ENCODE measurements at places on chromosomes 11 and 22.

GRCh38 chr11:70210530-70210929, 7.4 kb downstream of the FADD start:
- no peak for DNase-seq

- DNase-seq = no peak
Observed at GRCh38 chr22:32949391-32950173, 108.6 kb downstream of the SYN3 start.

DNA sequence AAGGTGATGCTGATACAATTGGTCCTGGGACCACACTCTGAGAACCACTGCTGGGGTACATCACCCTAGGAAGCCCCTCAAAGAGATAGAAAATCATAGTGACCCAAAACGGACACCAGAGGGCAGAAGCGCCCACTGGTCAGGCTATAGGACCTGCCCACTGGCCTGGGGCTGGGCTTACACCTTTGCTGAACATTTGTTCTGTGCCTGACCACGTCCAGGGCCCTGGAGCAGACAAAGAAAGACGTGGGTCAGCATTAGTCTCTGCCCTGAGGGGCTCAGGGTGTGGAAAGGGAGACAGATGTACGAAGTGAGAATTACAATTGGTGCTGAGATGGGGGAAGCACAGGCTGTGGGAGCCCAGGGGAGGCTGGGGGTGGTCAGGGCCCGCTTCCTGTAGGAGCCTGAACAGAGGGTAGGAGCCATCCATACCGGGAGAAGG, 14.4 kb upstream of the SERPINH1 start:
- peak; percentile 66 for DNase-seq

- DNase-seq = no peak
Observed at GRCh38 chr11:64469288-64469687, 110.3 kb downstream of the RPS6KA4 start.

GRCh38 chr11:62497132-62497801, 49.3 kb downstream of the AHNAK start:
- no peak for DNase-seq

- no peak for DNase-seq
Observed at GRCh38 chr11:133191931-133192330, 340.4 kb downstream of the OPCML start.

GRCh38 chr11:113572136-113572735, 97.0 kb upstream of the DRD2 start:
- no peak for DNase-seq

DNA sequence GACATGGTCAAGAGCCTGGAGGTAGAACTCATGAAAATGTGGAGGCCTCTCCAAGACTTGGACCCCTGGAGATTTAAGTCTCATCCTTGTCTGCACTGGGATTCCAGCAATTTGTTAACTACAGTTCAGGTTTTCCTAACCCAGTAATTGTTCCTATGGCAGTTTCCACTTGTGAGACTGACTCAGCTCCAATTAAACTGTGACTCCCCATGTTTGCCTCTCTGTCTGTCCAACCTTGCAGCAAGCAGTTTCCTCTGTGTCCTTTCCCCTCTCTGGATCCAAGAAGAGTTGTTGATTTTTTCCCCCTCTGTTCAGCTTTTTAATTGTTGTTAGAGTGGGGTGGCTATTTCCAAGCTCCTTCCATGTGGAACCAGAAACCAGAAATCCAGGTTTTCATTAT, 16.2 kb upstream of the ARHGAP20 start:
- no peak for DNase-seq

DNA sequence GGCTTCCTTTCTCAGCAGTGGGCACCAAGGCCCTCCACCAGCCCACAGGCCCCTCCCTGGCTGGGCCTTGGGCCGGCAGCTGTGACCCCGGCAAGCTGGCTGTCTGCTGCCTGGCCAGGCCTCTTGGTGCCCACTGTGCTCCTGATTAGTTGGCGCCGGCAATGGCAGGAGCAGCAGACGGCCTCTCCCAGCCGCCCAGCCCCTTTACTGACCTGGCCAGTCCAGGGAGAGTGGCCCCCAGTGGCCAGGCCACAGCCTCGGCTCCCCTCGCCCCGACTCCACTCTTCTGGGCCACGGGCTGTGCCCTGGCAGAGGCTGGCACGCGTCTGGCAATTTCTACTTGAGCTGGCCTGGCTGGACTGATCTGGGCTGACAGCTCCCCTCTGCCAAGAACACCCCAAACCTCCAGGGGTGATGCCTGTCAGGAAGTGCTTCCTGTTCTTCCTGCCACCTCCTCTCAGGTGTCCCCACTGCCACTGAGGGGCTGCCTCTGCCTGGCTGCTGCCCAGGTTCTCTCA, 58.1 kb downstream of the CACNA1I start:
- no peak for DNase-seq

DNA sequence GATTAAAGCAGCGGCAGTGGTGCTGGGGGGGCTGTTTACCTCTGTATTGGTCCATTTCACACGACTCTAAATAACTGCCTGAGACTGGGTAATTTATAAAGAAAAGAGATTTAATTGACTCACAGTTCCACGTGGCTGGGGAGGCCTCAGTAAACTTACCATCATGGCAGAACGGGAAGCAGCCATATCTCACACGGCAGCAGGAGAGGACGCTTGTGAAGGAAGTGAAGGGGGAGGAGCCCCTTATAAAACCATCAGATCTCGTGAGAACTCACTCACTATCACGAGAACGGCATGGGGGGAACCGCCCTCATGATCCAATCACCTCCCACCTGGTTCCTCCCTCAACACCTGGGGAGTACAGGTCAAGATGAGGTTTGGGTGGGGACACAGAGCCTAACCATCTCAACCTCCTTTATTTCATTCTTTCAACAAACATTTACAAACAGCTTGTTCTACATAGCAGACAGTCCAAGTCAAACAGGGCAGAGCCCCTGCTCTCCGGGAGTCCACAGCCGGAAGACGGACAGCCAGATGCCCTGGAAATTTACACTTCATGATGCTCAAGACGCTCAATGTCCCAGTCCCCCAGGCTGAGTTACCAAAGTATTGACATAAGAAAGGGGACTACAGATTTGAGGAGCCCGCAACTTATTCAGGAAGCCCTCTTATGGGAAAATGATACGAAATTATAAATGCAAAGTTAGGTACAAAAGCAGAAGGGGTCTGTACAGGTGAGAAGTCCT, 26.3 kb upstream of the HMGXB4 start:
- peak; percentile 74 for DNase-seq

GRCh38 chr11:123429913-123430720, at the start of gene GRAMD1B:
TSS of gene GRAMD1B (plus strand) at chr11:123430269. CDS start at chr11:123430793, 524 bp downstream.
- no peak for DNase-seq

GRCh38 chr22:39068033-39068785, 8.9 kb upstream of the APOBEC3G start:
- peak; percentile 29 for DNase-seq

DNA sequence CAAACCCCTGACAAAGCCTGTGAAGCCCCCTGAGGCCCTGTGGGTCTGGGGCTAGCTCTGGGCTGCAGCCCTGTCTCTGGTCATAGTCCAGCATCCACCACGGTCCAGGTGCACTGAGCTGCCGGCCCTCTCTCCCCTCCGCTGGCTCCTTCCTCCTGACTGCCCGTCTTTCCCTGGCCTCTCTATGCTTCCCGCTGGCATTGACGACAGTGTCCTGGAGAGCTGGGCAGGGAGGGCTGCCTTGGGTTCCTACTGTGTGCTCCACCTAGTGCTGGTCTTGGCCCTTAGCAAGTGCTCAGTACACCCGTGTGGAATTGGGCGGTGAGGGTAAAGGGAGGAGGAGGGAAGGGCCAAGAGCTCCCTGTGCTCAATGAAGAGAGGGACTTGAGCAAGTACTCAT, 868 bp upstream of the MYEOV start:
- no peak for DNase-seq

DNA sequence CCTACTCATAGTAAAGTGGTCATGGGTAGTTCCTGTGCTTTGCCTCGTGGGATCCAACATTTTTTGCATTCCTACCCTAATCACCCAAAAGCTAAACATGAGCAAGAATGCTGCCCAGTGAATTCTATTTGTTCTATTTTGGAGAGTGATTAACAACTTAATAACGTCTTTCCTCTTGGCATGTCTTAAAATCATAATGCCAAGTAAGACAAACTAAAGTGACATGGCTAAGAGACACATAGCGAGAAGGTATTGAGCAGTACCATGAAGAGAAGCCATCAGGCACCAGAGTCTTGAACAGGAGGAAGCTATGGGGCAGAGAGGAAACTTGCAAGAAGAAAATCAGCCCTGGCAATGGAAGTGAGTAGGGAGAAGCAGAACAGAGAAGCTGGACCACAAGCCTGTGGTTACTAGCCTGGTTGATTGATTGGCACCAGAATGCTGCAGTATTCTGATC, 32.0 kb downstream of the EXPH5 start:
- DNase-seq = no peak

DNA sequence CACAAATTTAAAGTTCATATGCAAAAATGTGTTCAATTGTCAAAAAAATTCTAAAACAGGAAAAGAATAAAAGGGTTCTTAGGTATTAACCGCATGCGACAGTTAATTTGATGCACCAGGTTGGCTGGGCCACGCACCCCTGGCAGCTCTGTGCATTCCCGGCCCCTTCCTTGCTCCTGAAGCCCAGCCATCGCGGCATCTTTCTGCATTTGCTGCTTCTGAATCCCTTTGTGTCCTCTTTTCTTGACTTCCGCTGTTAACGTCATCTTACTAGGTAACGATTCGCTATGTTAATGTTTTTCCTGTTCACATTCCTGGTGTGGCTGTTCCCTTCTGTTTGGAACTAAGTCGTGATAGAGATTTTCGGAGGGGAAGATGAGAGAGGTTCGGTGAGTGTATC, 7.9 kb upstream of the KLHDC7B start:
- no peak for DNase-seq

DNA sequence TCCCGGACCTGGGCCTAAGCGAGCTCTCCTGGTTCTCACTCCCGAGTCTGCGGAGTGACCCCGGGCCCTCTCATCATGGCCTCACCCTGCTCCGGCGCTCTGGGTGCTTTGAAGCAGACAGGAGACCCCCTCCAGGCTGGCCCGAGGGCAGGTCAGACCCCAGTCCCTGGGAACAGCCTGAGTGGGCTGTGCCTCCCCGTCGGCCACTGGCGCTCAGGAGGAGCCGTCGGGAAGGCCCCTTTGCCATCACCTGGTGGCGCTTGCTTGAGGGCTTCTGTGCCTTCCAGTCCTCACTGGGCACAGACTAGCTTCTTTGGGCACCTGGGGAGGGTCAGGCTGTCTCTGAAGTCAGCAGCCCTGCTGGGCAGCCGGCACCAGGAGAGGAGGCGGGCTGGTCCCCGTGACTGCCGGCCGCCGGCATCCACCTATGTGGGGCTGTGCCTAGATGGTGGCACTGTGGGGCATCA, 6.7 kb downstream of the BRSK2 start:
- no peak for DNase-seq

- no peak for DNase-seq
Observed at GRCh38 chr11:69397732-69398131, 83.7 kb upstream of the LINC01488 start.

GRCh38 chr11:10885703-10886363, 28.0 kb upstream of the ZBED5 start:
- no peak for DNase-seq

DNA sequence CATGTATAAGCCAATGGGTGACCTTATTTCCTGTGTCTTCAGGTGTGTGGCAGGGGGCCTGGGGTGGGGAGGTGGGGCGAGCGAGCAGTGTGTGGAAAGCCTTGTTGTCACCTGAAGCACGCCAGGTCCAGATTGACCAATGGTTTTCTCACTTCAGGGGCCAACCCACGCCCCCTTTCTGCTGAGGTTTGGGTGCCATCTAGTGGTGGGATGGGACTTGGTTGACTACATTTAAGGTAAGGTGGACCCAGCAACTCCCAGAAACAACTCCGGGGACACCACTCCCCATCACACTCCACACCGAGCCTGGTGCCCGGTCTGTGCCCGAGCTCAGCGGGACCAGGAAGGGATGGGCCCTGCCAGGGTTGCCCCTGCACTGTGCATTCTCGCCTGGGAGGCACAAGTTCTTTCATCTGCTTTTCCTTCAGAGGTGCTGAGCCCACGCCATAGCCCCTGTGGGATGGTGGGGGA, 40.0 kb downstream of the TPCN2 start:
- DNase-seq = peak; percentile 86

DNA sequence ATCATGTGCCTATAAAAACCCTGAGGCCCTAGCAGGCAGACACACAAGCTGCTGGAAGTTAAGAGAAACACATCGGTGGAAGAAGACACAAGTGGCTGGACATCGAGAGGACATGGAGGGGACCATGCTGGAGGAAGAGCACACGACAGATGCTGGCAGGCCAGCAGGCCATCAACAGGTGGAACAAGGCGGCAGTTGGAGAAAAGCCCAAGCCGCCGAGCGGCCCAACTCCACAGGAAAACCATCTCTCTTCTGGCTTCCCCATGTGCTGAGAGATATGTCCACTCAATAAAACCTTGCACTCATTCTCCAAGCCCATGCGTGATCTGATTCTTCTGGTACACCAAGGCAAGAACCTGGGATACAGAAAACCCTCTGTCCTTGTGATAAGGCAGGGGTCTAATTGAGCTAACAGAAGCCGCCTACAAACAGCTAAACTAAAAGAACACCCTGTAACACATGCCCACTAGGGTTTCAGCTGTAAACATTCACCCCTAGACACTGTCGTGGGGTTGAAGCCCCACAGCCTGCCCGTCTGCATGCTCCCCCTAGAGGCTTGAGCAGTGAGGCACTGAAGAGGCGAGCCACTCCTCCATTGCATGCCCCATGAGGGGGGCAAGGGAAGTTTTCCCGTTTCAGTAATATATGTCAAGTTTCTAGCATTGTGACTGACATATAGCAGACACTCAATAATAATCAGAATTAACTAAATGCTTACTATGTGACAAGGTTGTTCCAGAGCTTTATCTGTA, 39.0 kb upstream of the MMP20 start:
- peak; percentile 67 for DNase-seq

DNA sequence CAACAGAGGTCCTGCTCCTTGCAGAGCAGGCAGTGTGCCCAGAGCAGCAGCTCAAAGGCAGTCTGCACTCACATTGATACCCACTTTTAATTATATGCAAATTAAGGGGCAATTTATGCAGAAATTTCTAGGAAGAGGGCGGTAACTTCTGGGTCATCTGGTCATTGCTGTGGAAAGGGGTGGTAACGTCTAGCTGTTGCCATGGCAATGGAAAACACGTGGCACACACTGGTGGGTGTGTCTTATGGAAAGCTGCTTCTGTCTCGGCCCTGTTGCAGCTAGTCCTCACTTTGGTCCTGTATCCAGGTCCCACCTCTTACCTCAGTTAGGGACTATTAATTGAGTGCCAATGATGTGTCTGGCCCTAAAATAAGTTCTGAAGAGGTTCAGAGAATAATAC, 36.8 kb downstream of the BARX2 start:
- DNase-seq = peak; percentile 34

- no peak for DNase-seq
Observed at GRCh38 chr11:88181776-88182175, 6.5 kb upstream of the RAB38 start.

DNA sequence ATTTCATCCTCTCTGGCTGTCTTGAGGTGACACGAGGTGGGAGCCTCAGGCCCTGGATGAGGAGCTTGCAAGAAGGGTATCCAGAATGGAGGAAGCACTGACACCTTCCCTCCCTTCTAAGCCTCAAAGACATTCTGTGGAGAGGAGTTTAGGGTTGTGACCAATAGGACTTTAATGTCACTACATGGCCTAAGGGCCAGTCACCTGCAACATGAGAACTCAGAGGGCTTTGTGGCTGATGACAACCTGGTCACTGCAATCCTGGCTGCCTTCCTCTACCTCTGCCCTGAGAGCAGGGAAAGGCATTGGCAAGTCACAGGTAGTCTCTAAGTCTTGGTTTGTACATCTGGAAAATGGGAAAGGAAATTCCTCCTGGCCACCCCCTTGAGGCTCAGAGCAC, 33.7 kb downstream of the PISD start:
- no peak for DNase-seq

- no peak for DNase-seq
Observed at GRCh38 chr22:37340331-37341262, 58.3 kb downstream of the CYTH4 start.

- peak; percentile 71 for DNase-seq
Observed at GRCh38 chr11:16935518-16936302, 78.5 kb downstream of the PLEKHA7 start.
